ENCODE measurements at places on chromosomes 2 and 18.

DNA sequence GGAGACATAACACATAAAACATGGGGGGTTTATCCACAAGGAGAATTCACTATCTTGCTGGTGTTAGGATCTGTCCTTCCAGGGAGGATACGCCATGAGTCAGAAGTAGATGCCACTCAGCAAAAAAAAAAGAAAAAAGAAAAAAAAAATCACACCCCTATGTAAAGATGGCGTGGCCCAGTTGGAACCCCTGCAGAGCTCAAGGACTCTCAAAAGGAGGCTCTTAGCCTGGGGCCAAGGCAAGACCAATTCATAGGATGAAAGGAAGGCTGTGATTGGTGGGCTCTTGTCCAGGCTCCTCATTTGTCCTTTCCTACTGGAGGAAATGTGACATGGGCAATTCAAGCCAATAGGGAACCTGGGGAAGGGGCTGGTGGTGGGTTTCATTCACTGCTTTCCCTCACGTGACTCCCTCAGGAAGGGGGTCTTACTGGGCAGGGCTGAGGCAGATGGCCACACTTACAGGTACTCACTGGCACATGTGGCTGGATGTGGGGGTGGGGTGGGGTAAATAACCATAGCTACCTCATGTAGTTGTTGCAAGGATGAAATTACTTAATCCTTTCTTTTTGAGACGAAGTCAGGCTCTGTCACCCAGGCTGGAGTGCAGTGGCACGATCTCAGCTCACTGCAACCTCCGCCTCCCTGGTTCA lies 38.7 kb upstream of the HAAO start:
- no peak for DNase-seq

GRCh38 chr2:230875347-230876315 lies 10.9 kb downstream of the ITM2C start:
- no peak for DNase-seq

- DNase-seq: peak; percentile 45
These were observed 229.5 kb upstream of the EPAS1 start for GRCh38 chr2:46067501-46068305.

- DNase-seq: no peak
These were observed 86.6 kb downstream of the EPHA4 start for GRCh38 chr2:221485503-221485870.

DNA sequence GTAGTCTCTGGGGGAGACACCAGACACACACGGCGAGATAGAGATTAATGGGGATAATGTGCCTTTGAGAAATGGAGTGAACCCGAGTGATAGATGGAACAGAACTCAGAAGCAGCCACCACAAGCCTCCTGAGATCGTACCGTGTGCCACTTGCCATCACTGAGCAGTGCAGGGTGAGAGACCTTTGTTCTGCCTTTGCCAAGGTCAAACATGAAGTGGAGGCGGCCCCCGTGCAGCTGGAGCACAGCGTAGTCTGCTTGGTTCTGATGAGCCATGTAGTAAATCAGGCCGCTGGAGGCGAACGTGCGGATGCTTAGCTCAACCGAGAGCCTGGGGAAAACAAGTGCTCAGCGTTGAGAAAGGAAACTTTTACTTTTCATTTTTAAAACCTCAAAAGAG lies 167.0 kb downstream of the LAMA1 start:
- DNase-seq: no peak
